ENCODE measurements at places on chromosomes 3 and 15.

DNA sequence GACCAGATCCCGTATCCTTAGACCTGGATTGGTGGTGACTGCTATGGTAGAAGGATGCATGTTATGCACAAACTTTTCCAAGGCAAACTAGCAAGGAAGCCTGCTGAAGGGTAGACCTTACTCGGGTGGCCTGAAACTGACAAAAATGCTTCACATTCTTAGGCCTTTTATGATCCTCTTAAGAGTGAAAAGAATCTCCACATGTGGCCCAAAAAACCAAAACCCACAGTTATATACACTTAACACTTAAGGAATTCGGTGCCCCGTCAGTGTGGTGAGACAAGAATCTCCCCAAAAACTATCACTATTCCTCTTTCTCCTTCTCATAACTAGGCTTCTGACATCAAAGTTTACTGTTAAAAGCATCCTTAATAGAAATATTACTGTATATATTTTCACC is 130.1 kb upstream of the SOX2 start:
- no peak for DNase-seq

DNA sequence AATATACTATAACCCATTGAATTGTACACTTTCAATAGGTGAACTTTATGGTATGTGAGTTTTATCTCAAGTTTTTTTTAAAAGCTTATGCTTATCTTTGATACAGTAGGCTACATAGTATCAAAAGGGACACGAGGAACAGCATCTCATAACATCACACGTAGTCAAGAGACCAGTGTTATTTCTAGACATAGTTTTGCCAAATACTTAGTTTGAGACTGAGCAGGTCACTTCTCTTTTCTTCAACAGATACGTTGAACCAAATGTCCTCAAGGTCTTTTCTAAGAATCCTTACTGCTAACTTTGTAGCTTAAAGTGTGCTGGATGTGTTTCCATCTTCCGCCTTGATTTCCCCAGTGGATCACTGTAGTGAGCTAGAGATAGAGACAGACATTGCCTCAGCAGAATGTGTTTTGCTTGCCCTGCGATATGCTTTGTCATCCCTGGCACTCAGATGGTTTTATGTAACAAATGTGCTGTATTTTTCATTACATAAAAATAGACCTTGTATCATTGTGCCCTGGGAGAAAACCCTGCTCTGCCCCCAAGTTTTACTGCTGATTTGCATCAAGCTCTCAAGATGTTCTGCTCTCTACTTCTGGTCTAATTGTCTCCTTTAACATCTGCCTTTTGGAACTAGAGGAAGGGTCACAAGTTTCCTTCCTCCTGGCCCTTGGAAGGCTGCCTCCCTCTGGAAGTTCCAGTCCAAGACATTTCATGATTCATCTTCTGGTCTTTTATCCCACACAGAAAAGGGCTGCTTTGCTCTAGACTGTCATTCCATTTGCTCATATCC is 426.4 kb upstream of the RGMA start:
- DNase-seq: no peak

- no peak for DNase-seq
Measured at GRCh38 chr3:126463521-126463920, 12.2 kb downstream of the ZXDC start.

- peak; percentile 65 for DNase-seq
Measured at GRCh38 chr3:194421-194820, 2.1 kb upstream of the CHL1 start.

DNA sequence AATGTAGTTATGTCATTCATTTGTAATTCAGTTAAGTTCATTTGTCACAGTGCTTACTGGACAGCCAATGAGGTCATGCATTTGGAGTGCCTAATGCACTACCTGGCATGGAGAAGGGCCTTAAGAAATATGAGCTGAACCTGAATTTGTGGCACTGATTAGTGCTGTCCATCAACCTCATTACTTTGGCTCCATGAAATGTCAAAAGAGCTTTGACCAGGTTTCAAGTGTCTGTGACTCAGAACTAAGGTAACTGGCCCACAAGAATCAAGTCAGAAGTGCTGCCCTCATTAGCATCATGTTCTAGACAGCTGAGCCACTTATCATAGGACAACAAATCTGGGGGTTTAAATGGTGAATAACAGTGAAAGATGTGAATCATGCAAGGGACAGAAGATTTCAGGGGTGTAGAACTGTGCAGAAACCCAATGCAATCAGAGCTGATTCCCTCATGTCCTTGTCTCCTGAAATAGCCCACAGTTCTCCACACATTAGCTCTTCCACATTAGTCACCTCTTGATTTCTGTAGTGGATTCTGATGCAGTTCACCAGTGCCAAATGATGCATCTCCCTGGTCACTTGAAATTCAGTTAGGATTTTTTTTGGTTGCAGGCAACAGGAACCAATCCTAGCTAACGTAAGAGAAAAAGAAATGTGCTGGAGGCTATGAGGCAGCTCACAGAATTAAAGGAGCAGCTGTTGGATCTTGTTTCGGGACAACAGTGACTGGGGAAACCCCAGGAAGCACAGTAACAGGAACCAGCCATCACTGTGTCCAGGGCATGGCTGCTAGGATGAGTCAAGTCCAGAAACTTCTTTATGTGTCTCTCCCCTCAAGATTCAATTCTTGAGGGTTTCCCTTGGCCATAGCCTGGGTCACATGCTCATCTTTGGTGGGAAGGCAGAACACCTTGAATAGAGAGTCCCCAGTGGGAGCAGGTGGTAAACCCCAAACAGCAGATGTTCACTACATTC is 38.7 kb downstream of the CHST2 start:
- no peak for DNase-seq

DNA sequence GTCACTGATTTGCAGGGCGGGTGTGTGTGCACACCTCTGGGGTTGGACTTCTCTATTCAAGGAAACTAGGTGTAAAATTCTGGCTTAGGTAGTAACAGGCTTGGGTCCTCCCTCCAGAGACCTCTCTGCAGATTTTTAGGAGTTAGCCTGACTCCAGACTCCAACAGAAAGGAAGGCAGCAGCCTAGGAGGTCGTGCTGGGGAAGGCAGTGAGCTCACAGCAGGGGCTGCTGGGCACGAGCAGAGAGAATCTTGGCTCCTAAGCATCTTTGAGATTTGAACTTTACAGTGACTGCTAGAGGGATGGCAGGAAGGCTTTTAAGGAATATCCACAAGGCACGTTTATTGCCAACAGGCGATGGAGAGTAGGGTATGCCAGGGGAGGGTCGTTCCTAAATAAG is 612.6 kb downstream of the FOXP1 start:
- DNase-seq: no peak

DNA sequence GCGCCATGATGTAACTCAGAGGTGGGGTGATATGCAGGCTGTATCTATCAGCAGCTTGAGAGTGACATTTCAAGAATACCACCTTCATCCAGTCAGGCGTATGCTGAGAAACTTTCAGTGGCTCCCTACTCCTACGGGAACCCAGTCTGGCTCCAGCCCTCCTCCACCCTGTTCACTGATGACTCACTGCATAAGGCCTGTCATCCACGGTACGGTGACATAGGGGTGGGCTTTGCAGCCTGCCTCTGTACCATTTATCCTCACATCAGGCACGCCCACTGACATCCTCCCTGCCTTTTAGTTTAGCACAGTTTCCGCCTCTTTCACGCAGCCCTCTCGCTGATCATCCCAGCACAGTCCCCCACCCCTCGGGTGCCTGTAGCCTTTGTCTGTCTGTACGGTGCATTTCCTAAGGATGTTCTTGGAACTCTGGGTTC is 11.7 kb downstream of the PXYLP1 start:
- no peak for DNase-seq

GRCh38 chr3:12107071-12107713 is 51.5 kb downstream of the TIMP4 start:
- DNase-seq: peak; percentile 69

- peak; percentile 54 for DNase-seq
Measured at GRCh38 chr15:43299411-43299810, 31.0 kb downstream of the LCMT2 start.

GRCh38 chr3:100506355-100506754 is 13.9 kb downstream of the TMEM45A start:
- DNase-seq: no peak

- peak; percentile 22 for DNase-seq
Measured at GRCh38 chr3:160180581-160181216, 44.5 kb upstream of the C3orf80 start.

- peak; percentile 59 for DNase-seq
Measured at GRCh38 chr3:160224256-160224655, 966 bp upstream of the C3orf80 start.

DNA sequence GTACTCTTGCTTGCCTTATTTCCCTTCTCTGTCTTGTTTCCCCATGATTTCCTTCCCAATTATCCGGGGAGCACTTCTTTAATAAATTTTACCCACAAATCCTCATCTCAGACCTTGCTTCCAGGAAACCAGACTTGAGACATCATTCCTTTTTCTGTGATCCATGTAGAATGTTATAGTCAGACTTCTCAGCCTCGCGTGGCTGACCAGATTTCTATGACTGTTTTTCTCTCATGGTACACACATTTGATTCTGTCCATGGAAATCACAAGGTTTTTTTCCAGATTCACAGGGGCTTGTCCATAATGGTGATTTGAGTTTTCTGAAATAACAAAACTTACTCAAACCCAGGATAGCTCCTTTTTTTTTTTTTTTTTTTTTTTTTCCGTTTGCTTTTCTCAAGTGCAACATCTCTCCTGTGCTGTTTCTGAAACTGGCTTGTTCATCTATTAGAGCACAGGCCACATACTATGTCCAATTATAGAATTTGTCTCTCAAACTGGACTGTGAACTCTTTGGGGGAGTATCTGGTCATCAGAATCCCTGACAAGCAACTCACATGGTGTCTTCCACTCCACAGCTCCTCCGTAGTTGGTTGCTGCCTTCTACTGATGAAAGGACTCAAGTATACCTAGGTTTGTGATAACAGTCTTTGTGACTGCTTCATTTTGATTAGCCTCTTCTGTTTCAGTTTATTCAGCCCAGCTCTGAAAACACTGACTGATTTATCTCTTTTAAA is 50.8 kb downstream of the RBMS3 start:
- DNase-seq: no peak

DNA sequence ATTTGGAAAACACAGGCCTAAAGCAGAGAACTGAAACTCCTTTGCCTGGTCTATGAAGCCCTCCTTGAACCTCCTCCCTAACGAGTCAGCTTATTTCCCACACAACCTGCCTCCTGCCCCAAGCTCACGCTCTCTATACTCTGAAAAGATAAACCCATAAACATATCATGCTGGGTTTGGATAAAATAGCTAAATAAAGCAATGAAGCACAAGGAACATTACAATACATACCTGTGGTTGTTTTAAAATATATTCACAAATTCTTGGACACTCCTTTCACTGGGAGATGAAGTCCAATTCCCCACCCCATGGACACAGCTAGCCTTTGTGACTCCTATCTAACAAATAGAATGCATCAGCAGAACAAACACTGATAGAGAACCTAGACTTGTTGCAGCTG is 98.2 kb downstream of the PLCH1 start:
- no peak for DNase-seq

DNA sequence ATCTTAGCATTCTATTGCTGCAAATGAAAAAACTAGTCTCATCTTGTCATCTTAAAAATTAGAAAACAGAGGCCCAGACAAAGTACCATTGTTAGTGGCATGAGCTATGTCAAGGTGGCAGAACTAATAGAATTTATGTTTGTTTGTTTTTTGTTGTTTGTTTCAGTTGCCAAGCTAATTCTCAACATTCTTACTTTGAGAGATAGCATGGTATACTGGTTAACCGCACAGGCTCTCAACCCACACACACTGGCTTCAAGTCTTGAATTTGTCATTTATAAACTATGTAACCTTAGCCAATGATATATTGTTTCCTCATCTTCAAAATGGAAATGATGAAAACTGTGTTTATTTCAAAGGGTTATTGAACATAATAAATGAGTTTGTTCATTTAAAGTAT is 367.6 kb upstream of the PLSCR5 start:
- no peak for DNase-seq

GRCh38 chr3:32453346-32453745 is 49.3 kb downstream of the CMTM6 start:
- no peak for DNase-seq

GRCh38 chr3:37855363-37855970 is 6.2 kb upstream of the CTDSPL start:
- DNase-seq: peak; percentile 90

GRCh38 chr3:32872487-32873382 is 54.9 kb downstream of the TRIM71 start:
- no peak for DNase-seq

DNA sequence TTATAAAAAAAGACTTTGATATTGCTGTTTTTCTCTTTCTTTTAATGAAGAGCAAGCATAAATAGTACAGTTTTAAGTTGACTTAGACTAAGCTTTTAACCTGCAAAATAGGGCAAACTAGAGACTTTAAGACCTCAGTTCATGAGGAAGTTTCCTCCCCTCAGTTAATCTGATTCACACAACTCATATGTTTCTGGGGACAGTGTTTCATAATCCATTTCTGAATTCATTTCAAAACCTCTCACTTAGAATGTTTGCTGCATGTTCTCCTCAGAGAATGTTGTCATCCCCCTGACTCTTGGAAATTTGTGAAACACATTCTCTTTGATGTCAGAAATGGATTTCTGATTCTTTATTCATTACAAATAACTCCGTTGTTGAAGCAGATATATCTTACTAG is 79.3 kb upstream of the SKOR1 start:
- DNase-seq: no peak

GRCh38 chr3:141942006-141942405 is 65.6 kb downstream of the ATP1B3 start:
- DNase-seq: no peak

- DNase-seq: no peak
Measured at GRCh38 chr3:31978553-31978952, 2.5 kb downstream of the OSBPL10 start.

DNA sequence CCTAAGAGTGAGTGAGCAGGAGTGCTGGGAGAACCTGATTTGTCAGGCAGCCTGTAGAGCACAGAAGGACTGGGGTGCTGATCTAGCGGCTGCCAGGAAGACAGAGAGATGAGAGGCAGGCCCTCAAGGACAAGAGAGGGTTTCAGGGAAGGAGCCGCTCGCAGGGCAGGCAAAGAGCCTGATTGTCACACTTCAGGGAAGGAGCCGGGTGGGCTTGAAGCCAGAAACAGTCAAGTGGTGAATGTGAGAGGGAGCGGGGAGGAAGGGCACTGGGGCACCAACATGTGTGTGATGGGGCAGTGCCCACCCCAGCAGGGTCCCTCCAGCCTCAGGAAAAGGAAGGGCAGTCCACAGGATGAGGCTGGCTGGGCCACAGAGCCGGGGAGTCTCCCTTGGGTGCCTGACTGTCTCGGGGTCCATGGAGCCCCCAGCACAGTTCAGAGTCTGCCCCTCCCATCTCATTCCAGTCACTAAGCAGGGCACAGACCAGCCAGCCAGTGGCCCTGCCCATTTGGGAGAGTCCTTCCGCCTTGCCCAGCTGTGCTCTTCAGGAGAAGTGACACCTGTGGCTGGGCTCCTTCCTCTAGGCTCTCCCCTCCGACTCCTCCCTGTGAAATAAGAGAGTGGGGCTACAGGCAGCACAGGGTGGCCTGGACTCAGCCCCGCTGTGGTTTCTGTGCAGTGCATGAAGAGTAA is 148.6 kb downstream of the RAB11A start:
- no peak for DNase-seq

DNA sequence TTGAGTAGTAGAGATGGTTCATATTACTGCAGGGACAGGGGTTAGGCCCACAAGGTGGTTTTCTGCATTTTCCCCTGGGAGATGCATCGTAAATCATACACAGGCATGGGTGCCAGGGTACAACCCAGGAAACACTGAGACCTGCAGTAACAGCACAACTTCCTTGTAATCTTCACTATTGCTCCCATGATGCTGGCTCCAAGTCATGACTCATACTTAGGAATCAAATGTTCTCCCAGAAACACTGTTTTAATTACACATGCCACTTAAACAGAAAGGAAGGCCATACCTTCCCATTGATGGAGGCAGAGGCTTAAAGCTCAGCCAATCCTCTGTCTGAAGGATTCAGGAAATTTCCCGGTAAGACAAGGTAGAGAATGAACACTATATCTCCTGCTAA is 106.5 kb downstream of the ERC2 start:
- DNase-seq: no peak
